ENCODE measurements at places on chromosomes 5 and 9.
A peak's percentile ranks its signal among the peaks of the same experiment; 100 is the strongest.

DNA sequence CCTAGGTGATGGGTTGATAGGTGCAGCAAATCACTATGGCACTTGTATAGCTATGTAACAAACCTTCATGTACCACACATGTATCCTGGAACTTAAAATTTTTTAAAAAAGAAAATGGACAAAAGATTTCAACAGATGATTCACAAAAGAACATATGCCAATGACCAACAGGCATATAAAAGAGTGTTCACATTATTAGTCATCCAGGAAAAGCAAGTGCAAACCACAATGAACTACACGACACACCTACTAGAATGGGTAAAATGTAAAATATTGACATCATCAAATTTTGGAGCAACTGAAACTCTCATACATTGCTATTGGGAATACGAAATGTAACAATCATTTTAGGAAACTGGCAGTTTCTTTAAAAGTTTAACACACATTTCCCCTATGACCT is 109.9 kb downstream of the YIPF5 start:
- no peak for DNase-seq

DNA sequence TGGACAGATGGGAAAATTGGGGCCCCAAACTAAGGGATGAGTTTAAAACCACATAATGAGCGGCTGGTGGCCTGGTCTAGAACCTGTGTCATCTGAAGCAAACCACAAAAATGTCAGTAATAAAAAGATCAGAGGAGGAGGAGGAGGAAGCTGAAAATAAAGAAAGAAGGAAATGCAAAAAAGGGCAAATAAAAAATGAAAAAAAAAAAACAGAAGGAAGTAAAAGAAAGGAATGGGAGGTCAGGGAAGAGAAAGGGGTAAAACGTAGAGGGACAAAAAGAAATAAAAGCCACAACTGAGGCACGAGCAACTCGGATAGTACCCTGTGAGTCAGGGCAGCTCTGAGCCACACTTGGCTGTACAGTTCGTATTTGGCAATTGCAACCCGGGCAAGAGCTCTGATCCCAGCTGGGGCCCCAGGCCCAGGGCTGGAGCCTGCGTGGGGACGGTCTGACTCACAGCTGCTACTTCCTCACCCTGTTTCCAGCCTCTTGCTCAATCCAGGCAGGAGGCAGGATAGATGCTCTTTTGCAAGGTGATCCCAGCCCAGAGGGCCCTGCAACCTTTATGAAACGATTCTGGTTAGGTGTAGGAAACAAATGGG is 137.9 kb upstream of the TRIM32 start:
- peak; percentile 94 for DNase-seq

DNA sequence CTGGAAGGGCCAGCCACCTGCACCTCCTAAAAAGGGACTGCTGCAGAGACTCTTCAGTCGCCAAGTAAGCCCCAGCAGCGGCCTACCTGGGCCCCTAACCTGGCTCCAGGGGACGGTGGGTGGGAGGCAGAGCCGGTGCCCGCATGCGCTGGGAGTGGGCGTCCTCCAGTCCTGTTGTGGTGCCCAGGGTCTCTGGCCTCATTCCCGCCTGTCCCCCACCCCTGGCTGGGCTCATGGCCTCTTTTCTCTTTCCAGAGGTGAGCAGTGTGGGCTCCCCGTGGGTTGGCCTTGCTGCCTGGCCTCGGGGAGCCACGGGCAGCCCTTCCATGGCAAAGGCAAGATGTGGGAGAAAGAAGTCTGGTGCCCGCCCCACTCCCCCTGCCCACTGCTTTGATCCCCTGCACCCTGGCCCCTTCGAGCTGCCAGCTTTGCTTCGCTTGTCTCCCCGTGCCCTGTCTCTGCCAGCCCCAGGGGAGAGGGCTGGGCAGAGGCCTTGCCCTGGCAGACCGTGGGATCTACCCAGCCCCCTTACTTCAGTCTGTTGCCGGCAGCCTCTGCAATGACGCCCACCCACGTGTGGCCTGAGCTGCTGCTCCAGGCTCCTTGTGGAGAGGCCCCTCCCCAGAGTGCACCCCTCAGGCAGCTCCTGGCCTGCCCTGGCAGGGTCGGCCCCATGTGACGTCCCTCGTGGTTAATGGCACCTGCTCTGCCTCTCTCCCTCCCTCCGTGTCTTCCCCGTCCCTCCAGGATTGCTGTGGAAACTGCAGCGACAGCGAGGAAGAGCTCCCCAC is 5.4 kb upstream of the PRR7 start:
- DNase-seq, result no peak

GRCh38 chr9:1411826-1412225 is 361.7 kb downstream of the DMRT2 start:
- no peak for DNase-seq

DNA sequence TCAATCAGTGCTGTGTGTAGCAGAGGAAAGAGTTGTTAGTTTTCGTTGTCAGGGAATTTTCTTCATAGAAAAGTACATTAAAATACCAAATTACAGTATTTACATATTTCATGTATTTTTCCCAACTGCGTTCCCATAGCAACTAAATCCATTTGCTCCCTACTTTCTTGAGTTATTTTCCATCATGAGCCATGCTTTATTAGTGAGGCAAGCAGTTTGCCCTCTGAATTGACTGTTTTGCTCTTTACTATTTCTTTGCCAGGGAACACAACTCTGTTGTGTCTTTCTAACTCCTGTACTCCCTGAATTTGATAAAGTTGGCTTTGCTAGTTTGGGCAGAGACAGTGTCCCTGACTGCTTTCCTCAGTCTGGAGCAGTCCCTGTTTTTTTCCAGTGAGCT is 276.2 kb upstream of the SLC30A5 start:
- no peak for DNase-seq
